ENCODE measurements at places on chromosomes 7 and 10. TPM values are rescaled to one million over a fixed set of nuclear protein-coding genes. Genes with fewer than 3 reads are reported as not detected.

Gene PSAP
- 664 TPM for total RNA-seq

Gene CTTNBP2
- not detected for total RNA-seq

Gene CALML3
- not detected for total RNA-seq

Gene SPDYE8
- not detected for total RNA-seq

Gene CYP3A4
- total RNA-seq: not detected

Gene WBP1L
- 46.8 TPM for total RNA-seq

Gene ACTR3C
- total RNA-seq: 0.20 TPM

Gene ECHDC3
- 4.2 TPM for total RNA-seq
